ENCODE measurements at places on chromosomes 1 and 21.
A peak's percentile ranks its signal among the peaks of the same experiment; 100 is the strongest.

DNA sequence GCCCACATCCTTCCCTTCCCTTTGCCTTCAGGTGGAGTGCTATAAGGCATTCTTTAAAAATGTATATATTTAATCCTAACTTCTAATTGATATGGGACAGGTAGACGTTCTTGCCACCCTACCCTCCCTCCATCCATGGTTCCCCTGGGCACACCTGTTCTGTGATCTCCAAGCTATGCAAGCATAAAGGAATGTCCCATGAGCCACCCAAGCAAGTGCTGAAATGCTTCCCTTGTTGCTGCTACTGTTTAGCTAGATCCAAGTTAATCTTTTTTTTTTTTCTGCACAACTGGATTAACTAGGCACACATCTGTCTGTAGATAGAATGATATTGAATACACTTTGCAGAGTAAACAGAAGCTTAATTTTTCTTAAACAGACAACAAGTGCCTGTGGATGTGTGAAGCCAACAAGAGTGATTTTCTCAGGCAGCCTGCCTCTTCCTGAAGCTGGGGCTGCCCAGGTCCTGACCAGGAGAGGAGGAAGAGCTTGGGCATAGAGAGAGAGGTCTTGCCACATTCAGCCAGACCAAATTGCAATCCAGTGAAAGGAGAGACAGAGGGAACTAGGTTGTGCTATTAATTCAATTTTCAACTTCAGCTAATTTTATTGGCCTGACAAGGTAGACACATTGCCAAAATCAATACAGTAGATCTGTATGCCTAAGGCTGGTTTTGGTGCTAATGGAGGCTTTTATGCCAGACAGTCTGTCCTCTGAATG, 28.2 kb upstream of the ATP1B1 start:
- no peak for DNase-seq

GRCh38 chr1:160375788-160376524, 9.1 kb downstream of the NHLH1 start:
- DNase-seq = peak; percentile 69

DNA sequence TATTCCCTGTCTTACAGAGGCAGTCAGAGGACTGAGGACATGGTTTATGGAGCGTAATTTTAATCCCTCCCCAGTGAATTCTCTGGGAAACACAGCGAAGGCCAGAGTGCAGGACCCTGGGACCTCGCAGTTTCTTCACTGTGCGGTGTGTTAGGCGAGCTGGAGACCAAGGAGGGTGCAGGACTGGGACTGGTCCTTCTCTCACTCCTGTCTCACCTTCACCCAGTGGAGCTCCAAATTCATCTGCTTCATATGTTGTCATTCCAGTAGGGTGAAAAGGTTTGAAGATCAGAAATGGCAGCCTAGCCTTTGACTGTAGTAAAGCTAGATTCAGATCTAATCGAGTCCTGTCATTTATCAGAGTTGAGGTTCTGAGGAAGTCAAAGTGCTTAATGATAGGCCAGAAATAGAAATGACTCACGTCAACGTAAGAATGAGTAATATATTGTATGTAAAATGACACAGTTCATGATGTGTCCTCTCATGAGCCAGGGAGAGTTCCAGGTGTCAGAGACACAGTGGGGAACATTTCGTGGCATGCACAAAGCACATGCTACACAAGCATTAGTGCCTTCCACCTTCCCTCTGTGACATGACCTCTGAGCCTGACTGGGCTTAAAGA, 647.5 kb downstream of the SMYD3 start:
- no peak for DNase-seq

GRCh38 chr1:168509875-168510791, 33.7 kb downstream of the XCL2 start:
- peak; percentile 77 for DNase-seq

DNA sequence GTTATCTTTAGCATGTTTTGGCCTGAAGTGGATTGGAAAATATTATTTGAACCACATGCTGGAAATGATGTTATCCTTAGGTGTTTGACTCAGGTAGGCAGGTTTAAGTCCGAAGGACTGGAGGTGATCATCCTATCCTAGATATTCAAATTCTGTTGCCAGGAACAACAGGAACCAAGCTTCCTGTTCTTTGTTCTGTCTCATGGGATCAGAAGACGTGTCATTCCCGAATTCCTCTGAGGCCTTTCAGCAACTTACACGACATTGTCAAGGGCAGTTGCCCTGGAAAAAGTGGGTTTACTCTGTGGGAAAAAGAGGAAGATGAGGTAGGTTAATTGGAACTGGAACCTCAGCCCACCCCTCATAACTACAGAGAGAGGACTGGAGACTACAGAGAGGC, 36.6 kb downstream of the SLAMF6 start:
- DNase-seq = no peak

- DNase-seq = no peak
Measured at GRCh38 chr1:238469146-238469631, 578.5 kb upstream of the ZP4 start.

GRCh38 chr1:112877750-112878149, 78.2 kb downstream of the SLC16A1 start:
- no peak for DNase-seq

DNA sequence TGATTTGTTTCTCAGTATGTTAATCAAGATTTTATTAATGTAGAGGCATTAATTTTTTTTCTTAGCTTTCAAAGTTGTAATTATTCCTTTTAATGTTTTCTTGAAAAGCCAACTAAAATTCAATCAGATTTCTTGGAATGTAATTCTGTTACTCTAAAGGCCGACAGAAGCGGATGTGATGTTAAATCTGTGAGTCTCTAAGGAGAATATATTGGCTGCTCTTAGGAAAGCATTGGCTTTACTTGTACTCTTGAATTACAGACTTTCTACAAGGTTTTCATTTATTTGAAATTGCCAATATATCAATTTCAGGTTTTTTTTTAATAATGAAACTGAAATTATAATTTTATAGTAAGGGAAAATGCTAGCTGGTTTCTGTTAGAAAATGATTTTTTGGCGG, 29.2 kb downstream of the RRP15 start:
- no peak for DNase-seq

GRCh38 chr1:155607708-155608107, 2.3 kb upstream of the MSTO1 start:
- no peak for DNase-seq

Measured in inflammatory macrophage treated with lipopolysaccharide for 1 hour (primary cell).